DMS79 treated with DMSO at 0.1 percent for 48 hours (cell line): ENCODE measurements at places on chromosomes 2 and 18.

DNA sequence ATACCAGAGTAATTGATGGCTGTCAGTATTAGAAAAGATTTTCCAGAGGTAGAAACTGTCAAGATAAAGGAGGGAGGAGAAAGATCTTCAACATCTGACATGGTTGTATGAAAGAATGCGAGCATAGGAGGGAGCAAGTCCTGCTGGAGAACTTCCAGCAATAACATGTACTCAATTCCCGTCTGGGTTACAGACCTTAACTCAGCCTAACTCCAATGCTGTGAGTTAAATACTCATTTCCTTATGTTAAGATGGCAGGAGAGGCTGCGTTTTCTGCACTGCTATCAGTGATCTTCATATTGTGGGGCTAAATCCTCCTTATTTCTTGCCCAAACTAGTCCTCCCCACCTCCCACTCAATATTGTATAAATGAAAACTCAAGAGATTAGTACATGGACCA is 6.7 kb upstream of the CERS6 start:
- DNase-seq = no peak

DNA sequence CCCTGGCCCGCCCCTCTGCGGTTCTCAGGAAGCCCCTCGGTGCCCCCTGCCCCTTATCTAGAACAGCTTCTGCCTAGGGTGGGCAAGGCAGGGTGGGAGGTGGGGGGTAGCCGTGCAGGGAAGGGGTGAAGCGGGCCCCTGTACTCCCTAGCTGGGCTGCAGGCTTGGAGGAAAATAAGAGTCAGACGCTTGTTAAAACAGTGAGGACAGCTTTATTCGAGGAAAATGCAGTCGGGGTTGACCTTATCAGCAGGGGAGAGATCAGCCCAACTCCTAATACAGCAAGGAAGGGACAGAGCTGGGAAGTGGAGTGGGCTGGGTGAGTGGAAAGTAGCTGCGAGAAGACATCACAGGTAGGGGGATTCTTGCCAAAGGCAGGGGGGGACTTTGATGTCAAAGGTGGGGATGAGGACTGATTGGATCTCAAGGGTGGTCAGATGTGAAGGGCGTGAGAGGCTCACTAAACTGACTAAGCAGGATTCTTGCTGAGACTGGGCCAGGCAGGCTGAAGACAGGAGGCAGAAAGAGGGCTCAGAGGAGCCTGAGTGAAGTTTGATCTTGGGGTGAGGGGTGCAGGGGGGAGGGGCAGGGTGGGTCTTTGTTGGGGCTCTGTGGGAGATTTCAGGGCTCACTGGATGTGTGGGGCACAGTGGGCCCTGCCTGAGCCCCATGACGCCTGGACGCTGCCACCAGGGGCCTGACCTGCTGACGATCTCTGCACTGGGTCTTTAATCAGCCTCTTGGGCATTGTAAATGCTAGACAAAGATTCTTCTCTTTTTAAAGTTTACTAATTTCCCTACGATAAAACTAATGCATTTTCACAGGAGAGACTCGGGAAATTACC is 29.9 kb downstream of the HPCAL1 start:
- no peak for DNase-seq

DNA sequence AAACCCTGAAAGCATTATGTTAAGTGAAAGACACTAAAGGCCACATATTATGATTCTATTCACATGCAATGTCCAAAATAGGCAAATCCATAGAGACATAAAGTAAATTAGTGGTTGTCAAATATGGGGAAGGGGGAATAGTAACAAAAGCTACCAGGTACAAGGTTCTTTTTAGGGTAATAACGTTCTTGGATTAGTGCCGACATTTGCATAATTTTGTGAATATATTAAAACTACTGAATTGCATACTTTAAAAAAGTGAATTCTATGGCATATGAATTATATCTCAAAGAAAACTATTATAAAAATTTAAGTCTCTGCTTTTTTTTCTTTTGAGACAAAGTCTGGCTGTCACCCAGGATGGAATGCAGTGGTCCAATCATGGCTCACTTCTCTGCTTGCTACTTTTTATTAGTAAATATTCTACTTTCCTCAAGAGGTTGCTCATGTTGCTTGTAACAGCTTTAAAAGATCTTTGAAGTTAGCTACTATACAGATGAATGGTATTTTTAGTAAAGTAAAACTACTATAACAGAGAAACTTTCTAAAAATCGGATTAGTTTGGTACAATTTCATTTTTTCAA is 2.5 kb downstream of the SESTD1 start:
- no peak for DNase-seq

- no peak for DNase-seq
Observed at GRCh38 chr2:172031536-172031935, 31.8 kb downstream of the METAP1D start.

DNA sequence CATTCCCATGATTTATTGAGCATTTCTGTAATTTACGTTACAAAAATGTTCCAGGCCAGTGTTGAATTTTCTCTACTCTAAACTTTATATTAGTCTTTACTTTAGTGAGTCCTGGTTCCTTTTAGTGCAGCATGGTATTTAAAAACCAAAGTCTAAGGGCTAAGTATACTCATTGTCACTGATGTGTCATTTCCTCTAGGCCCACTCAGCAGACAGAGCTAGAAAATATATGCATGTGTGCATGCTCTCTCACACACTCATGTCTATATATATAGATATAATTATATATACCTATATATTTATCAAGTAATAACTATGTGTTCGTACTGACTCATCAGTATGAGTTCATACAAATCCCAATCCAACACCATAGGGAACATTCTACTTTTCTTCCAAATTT is 132.5 kb upstream of the SLC8A1 start:
- DNase-seq = no peak

DNA sequence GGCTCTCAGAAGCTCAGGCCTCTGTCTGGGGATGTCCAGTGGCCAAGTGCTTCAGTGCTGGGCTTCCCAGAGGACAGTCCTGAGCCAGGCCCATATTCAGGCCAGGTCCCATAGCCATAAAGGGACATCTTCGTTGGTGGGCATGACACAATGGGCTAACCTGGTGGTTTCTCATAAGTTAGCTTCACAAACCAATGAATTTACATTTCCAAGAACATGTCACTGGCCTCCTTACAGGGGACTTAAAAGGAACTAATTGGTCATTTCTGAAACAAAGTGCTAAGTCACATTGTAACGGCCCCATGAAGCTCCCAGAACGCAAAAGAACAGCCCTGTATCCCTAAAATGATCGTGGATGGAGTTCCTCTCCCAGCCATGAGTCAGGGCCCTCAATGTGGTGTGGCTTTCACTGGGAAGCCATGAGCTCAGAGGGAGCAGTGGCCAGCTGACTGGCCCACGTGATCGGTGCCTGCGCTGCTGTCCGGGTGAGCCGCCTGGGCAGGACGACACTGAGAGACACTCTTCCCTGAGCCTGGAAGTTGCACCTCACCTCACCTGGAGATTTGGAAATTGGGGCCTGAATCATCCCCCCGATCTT is 163.7 kb upstream of the APCDD1 start:
- DNase-seq = no peak

- no peak for DNase-seq
Observed at GRCh38 chr2:215528555-215528954, 92.7 kb upstream of the FN1 start.

DNA sequence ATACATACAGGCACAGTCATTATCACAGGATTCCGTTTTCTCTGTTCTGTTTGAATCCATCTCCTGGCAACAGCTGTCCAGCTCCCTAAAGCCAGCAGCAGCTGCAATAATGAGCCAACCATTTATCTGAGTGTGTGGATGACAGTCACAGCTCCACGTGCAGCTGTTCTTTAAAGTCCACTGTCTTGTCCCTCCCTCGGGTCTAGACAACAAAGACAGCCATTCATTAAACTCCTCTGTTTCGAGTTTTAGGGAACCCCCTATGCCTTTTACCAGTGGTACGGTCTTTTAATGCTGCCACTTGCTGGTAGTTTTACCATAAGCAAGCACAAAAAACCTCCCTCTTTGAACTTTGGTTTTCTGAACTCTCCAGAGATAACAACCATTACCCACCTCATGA is 16.0 kb upstream of the MSGN1 start:
- DNase-seq = no peak

GRCh38 chr18:32906506-32907310 is 133.9 kb upstream of the KLHL14 start:
- DNase-seq = no peak

- DNase-seq = no peak
Observed at GRCh38 chr18:2354292-2354691, 217.0 kb downstream of the METTL4 start.

- no peak for DNase-seq
Observed at GRCh38 chr2:195408811-195409210, 248.2 kb upstream of the SLC39A10 start.

DNA sequence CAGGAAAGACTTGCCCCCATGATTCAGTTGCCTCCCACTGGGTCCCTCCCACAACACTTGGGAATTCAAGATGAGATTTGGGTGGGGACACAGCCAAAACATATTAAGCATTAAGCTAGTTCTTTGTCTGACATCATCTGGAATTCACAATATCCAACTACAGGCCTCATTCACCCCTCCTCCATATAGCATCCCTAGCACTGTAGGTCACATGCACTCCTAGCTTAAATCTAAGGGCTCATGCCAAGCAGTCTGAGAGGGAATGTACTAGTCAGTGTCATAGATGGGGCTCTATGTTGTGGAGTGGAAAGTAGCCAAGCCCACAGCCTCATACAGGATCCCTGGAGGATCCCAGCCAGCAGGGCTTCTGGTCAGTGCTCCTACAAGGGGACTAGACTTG is 92.1 kb downstream of the IRS1 start:
- DNase-seq = no peak

DNA sequence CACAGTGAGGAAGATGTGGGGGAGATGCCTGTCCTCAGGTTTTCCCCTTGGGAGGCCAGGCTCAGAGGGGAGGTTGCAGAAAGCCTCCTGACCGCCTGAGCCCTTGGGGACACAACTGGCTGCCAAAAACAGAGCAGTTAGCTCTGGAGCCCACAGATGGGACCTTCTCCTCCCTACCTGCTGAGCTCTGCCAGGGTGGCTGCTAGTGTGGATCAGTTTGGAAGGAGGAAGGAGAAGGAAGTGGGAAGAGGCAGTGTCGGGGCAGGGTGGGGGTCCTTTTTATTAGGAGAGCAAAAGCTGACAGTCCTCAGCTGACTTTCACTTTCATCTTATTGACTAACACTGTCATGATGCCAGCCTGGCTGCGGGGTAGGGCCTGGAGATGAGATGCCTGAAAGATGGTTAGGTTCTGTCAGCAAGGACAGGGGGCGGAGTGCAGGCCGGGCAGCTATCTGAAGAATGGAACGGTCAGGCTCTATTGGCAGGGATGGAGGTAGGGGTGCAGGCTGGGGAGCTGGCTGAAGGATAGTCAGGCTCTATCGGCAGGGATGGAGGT is 188.5 kb upstream of the HDAC4 start:
- no peak for DNase-seq

- DNase-seq = peak; percentile 81
Observed at GRCh38 chr2:230885463-230886130, 20.9 kb downstream of the ITM2C start.

GRCh38 chr2:160427629-160428404 is 65.8 kb downstream of the RBMS1 start:
- DNase-seq = no peak

DNA sequence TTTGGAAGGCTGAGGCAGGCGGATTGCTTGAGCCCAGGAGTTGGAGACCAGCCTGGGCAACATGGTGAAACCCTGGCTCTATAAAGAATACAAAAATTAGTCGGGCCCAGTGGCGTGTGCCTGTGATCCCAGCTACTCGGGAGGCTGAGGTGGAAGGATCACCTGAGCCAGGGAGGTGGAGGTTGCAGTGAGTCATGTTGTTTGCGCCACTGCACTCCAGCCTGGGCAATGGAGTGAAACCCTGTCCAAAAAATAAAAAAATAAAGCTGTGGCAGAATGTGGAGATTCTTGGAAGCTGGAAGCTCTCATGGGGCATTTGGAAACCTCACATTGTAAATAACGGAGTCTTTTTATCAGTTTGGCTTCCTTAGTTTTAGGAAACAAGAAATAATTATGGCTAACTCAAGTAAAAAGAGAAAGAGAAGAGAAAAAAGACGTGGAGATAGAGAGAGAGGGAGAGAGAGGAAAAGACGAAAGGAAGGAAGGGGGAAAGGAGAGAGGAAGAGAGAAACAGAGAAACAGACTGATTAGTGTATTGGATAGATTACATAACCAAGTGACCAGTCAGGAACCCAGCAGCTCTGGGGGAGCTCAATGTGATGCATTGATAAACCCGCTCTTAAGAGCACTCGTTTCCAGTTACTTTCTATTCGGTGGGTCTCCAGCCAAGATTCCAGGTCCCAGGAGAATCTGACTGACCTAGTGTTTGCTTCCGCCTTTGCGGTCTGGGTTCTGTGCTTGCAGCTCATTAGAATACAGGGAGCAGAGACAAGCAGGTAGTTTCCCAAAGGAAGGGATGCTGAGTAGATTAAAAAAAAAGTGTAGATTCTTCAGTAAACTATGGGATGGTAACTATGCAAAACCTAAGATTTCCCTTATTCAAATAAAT is 1.1 kb upstream of the SPAST start:
- peak; percentile 81 for DNase-seq

DNA sequence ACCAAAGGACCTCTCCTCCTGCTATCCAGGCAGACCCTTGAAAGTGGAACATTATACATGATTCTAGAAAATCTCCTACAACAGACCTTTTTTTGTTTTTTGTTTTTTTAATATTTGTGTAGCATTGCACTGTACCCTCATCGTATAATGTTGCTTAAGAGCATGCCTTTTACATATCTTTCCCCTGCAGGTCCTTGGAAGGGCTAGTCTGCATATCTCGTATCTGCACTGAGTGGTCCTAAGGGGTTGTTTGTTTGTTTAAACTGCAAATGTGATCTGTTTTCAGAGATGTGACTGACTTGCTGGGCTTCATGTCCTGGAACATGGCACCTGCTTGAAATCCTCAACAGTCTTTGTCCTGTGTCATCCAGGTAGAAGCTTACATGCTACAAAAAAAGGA is 204.1 kb downstream of the FAM210A start:
- no peak for DNase-seq

DNA sequence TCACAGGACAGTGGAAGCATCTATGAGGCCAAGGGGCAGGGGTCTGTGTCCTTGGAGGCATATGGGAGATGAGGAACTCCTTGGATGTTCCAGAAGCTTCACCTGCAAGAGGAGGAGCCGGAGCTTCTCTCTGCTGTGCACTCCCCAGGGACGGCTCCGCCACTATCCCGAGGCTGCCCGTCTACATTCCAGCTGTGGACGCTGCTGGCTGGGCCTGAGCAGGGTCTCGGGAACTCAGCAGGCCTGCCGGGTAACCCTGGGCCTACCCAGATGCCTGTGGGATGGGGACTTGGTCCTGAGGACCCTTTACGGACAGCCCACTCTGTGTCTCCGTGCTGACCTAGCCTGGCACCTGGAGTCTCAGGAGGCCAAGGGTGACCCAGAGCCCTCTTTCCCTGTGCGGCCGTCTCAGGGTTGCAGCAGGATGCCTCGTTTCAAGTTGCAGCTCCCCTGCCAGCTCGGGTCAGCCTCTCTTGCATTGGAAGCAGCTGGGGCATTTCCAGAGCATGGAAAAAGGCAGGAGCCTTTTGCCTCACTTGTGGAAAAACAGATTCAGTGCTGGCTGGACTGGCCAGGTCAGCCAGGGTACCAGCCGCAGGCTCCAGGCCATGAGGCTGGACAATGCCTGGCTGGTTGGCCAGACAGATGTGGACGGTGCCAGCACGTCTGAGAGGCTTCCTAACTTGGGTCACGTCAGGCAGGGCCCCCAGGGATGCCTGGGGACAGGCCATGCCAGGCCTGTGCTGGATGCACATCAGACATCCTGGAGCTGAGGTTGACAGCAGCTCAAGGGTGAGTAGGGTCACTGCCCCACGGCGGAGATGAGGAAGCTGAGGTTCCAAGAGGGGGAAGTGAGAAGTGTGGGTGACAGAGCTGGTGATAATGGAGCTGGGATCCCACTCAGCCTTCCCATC is 41.5 kb downstream of the SCTR start:
- DNase-seq = no peak

GRCh38 chr18:79334496-79335233 is 61.1 kb upstream of the NFATC1 start:
- no peak for DNase-seq
